Activated naive CD8-positive, alpha-beta T cell treated with anti-CD3 and anti-CD28 coated beads for 36 hours (primary cell): ENCODE measurements at places on chromosomes 12 and 14. TPM values are rescaled to one million over a fixed set of nuclear protein-coding genes. Genes with fewer than 3 reads are reported as not detected.

Gene CPNE6
- total RNA-seq: not detected

Gene INHBC
- not detected for total RNA-seq

Gene CFL2
- 7.8 TPM for total RNA-seq

Gene C1R
- 2.5 TPM for total RNA-seq

Gene NFATC4
- total RNA-seq: 0.54 TPM

Gene ACOT6
- total RNA-seq: not detected

Gene NAV3
- not detected for total RNA-seq

Gene RAB3IP
- 33.4 TPM for total RNA-seq

Gene B4GALNT3
- 0.66 TPM for total RNA-seq

Gene GZMB
- total RNA-seq: 1,284 TPM

Gene IRAK3
- total RNA-seq: 0.33 TPM

Gene SLC5A8
- not detected for total RNA-seq

Gene SGPP1
- total RNA-seq: 11.0 TPM

Gene COL2A1
- not detected for total RNA-seq

Gene GPR132
- total RNA-seq: 23.9 TPM

Gene PPP4R4
- 1.4 TPM for total RNA-seq

Gene ACADS
- total RNA-seq: 13.4 TPM

Gene STAC3
- total RNA-seq: 2.6 TPM

Gene KRT74
- total RNA-seq: not detected

Gene RNU4-1
- total RNA-seq: 829 TPM

Gene NOP9
- 45.0 TPM for total RNA-seq

Gene CCDC177
- not detected for total RNA-seq

Gene FAM90A1
- total RNA-seq: 0.40 TPM

Gene PPM1H
- not detected for total RNA-seq

Gene GALNT8
- total RNA-seq: not detected

Gene YARS2
- total RNA-seq: 41.0 TPM

Gene SMIM41
- total RNA-seq: not detected

Gene RPS6KA5
- total RNA-seq: 10.1 TPM

Gene CFAP251
- total RNA-seq: 1.8 TPM

Gene FAM181A
- not detected for total RNA-seq

Gene DPY19L2
- 4.6 TPM for total RNA-seq

Gene FGF6
- total RNA-seq: not detected

Gene IL23A
- total RNA-seq: 20.9 TPM

Gene PPP1R36
- total RNA-seq: 0.25 TPM

Gene POLE2
- total RNA-seq: 37.2 TPM

Gene POLR3B
- 13.7 TPM for total RNA-seq

Gene ZFHX2
- 1.1 TPM for total RNA-seq

Gene B4GALNT1
- 1.5 TPM for total RNA-seq

Gene CFAP54
- total RNA-seq: 0.52 TPM

Gene ZNF385A
- total RNA-seq: 1.0 TPM

Gene KRT3
- total RNA-seq: not detected

Gene CSRNP2
- 10.9 TPM for total RNA-seq

Gene SOCS4
- total RNA-seq: 24.9 TPM

Gene EFS
- total RNA-seq: not detected

Gene PAWR
- 13.4 TPM for total RNA-seq

Gene TPH2
- total RNA-seq: not detected

Gene SYT1
- total RNA-seq: not detected

Gene GRIP1
- total RNA-seq: 3.4 TPM

Gene HOXC9
- total RNA-seq: not detected

Gene NANOG
- total RNA-seq: not detected

Gene SERPINA5
- total RNA-seq: not detected

Gene TGFB3
- total RNA-seq: 2.4 TPM

Gene L2HGDH
- total RNA-seq: 21.6 TPM

Gene PXN
- total RNA-seq: 37.1 TPM

Gene FOXA1
- not detected for total RNA-seq

Gene KRT83
- not detected for total RNA-seq

Gene GPR84
- total RNA-seq: 0.62 TPM
